ENCODE measurements at places on chromosomes 1 and 21.

- DNase-seq = no peak
Observed at GRCh38 chr1:115233598-115233997, 104.5 kb downstream of the NGF start.

DNA sequence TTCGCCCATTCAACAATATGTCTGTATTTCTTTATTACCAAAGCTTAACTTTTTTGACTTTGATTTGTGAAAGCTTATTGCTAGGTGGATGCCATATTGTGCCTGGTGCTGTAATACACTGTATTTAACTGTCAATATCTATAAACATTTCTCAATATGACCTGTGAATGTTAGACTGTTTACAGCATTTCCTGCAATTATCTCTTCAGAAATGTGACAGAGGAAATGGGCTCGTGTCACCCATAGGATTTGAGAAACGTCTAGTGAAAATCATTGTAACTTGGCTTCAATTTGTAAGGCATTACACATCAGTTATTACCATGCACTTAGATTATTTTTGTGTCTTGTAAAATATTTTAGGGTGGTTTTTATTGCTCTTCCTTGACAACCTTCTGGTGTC lies 237.8 kb upstream of the ADGRL2 start:
- no peak for DNase-seq

DNA sequence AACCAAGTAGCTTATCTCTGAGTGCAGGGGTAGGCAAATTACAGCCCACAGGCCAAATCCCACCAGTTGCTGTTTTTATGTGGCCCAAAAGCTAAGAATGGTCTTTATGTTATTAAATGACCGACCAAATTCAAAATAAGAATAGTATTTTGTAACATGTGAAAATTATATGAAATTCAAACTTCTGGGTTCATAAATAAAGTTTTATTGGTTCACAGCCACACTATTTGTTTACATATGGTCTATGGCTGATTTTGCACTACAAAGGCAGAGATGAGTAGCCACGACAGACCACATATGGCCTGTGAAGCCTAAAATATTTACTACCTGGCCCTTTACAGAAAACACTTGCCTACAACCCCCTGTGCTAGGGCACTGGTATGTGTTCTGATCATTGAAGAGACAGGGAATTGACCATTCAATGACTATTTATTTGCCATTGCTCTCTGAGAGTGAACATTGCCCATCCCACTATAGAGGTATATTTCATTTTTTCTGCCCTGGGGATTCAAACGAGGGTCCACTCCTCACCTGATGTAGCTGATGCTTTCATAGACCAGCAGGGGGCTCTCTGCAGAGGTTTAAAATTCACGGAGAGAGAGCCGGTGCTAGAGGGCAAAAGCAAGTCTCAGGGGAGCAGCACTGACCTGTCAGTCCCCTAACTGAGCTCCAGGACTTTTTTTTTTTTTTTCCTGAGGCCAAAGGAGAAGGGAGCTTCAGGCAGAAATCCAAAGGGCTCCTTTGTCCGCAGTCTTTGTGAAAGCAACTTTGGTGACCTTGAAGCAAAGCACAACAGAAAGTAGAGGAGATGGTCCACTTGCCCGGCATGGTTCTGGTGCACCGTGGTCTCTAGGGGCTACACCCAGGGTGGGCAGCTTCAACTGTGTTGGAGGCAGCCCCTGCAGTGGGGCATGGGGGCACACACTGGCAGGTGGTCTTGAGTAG lies 7.3 kb upstream of the GNL2 start:
- DNase-seq = no peak

DNA sequence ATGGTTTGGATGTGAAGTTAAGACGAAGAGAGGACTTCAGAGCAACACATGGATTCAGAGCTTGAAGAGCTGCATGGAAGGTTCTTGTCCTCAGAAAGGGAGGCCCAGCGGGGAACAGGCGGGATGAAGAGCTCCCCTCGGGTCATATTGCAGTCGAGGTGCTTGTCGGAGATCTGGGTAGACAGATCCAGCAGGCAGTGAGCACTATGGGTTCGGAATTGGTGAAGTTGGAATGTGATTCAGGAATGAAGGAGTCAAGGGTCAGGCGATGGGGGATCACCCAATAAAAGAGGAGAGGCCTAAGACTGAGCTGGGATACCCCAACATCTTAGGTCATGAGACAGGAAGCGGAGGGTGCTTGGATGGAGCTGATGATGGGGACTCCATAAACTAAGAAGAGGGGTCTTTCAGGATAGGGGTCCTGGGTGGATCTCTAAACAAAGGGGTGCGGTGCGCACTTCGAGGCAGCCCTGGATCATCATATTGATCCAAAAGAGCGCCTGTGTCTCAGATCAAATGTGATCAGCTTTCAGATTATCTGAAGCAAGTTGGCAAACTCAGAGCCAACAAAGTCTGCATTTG lies 176.3 kb upstream of the VAMP3 start:
- no peak for DNase-seq

DNA sequence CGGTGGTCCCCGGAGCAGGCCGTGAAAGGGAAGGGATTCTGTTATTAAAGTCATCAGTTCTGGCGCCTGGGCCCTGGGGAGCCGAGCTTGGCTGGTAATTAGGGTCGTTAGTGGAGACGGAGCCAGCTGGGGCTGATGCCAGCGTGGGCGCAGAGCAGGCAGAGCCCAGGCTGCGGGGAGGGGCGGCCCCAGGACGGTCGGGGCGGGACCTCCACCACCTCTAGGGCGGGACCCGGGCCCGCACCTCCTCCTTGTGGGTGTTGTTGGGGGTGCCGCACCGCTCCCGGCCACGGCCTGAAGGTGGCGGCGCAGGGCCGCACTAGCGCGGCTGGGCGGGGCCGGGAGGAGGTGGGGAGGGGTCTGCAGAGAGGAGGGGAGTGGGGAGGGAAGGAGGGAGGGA lies 470.6 kb downstream of the PTPRU start:
- DNase-seq = no peak

GRCh38 chr1:19457607-19458006 lies 27.7 kb downstream of the CAPZB start:
- no peak for DNase-seq

DNA sequence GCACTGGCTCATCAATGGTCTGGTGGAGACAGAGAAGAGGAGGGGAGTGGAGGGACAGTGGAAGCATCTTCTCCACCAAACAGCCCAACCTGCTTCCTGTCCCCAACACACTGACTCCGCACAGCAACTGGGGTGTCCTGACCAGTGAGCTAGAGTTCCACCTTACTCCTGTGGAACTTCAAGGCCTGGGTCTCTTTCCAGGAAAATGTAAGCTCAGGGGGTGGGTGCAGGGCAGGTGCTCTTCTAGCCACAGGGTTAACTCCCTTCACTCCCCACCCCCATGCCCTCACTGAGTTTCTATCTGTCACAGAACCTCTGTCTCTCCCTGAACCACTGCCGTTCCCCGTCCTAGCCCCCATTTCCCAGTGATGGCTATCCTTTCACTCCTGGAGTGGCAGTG lies 876 bp downstream of the MOB3C start:
- DNase-seq = no peak

DNA sequence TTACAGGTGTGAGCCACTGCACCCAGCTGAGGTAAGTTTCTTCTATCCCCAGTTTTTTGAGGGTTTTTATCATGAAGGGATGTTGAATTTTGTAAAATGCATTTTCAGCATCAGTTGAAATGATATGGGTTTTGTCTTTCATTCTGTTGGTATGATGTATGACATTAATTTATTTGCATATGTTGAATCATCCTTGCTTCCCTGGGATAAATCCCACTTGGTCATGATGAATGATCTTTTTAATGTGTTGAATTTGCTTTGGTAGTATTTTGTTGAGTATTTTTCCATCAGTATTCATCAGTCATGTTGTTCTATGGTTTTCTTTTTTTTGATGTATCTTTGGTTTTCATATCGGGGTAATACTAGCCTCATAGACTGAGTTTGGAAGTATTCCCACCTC lies 141.0 kb downstream of the RPS6KC1 start:
- DNase-seq = no peak

DNA sequence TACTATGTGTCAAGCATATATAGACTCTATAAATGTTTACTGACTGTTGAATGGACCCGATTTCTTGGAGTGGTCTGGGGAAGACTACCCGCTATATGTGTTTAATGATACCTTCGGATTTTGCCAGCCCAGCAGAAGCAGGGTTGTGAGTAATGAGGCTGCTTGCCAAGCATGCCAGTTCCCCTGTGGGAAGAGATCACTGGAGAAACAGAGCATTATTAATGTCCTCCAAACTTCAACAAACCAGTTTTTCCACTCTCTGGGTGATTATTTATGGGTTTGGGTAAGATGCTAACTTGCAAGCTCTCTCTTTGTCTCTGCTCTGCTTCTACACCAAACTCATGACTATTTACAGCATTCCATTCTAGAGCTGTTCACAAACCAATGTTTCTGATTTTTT lies 25.1 kb upstream of the PHGDH start:
- DNase-seq = no peak

- no peak for DNase-seq
Observed at GRCh38 chr1:236489710-236490377, 33.9 kb upstream of the LGALS8 start.

DNA sequence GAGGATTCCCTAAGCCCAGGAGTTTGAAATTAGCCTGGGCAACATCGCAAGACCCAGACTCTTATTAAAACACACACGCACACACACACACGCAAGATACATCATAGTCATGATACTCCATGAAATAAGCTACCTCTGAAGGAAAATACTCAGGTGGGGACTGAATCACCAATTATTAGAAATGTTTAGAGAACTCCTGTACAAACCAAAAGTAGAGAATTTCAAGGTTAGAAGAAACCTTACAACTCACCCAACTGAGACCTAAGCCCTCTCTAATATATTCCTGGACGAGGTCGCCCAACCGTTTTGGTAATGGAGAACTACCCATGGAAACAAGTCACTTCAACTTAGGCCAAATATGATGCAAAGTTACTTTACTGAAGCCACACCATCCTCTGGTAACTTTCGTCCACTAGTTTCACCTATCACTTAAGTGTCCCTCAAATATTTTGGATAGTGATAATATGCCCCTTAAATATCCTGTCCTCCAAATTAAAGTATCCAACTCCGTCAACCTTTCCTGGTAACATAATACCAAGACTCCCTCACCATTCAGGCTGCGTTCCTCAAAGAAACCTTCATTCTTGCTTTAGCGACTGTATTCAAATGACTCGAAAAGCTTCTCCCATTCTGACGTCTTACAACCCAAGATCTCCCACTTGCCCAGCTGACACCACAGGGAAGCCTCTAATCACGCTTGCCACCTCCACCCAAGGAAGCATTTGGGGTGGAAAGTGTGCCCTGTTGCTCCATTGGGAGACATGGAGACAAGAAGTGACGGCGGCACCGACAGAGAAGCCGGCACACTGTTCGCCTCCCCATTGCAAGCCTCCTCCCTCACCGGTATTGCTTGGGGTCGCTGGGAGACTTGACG lies 856 bp downstream of the NRDC start:
- no peak for DNase-seq

GRCh38 chr1:70358921-70359564 lies 4.5 kb upstream of the ANKRD13C start:
- no peak for DNase-seq

DNA sequence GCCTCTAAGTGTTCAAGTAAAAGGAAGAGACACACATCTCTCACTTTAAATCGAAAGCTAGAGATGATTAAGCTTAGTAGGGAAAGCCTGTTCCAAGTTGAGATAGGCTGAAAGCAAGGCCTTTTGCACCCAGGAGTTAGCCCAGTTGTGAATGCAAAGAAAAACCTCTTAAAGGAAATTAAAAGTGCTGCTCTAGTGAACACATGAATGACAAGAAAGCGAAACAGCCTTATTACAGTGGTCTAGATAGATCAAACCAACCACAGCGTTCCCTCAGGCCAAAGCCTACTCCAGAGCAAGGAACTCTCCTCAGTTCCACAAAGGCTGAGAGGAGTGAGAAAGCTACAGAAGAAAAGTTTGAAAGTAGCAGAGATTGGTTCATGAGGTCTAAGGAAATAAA lies 14.9 kb downstream of the TCP10L start:
- DNase-seq = no peak
